Mesendoderm (in vitro differentiated cells): ENCODE measurements at places on chromosomes 2 and 18.

- no peak for DNase-seq
These were observed 18.7 kb downstream of the DCAF17 start for GRCh38 chr2:171452773-171453172.

- DNase-seq = no peak
These were observed 38.5 kb downstream of the HK2 start for GRCh38 chr2:74872389-74872836.

- peak; percentile 29 for DNase-seq
These were observed 145.6 kb downstream of the METTL4 start for GRCh38 chr18:2425426-2426317.

GRCh38 chr2:66569321-66569851 is 134.5 kb downstream of the MEIS1 start:
- peak; percentile 56 for DNase-seq

- DNase-seq = no peak
These were observed 1390.5 kb upstream of the CELF4 start for GRCh38 chr18:38956068-38956467.

DNA sequence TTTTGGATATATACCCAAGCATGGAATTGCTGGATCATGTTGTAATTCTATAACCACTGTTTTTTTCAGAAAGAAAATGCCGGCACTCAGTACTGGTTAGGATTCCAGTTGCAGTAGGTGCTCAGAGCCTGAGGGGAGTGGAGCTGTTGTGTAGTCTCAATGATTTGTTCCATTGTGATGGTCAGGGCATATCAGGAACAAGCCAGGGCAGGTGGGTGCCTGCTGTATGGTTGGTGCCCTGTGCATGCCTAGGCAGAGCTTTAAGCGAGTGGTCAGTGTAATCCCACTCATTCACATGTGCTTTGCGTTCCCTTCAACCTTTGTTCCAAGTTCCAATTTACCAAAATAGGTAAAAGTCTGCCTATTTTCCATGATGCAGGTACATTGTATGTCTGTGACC is 100.9 kb downstream of the FHOD3 start:
- no peak for DNase-seq

DNA sequence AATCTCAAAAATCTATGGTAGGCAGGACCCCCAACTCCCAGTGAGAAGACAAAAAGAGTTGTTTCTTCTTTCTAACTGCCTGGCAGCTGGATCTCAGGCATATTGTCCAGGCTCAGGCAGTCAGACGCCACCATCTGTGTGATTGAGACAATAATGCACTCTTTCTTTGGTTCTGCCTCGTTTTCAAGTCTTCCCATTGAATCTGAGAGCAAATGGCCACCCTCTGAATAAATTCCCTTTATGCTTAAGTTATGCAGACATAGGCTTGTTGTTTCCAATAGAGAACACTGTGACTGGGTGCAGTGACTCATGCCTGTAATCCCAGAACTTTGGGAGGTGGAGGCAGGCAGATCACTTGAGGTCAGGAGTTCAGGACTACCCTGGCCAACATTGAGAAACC is 15.3 kb upstream of the CD207 start:
- no peak for DNase-seq

DNA sequence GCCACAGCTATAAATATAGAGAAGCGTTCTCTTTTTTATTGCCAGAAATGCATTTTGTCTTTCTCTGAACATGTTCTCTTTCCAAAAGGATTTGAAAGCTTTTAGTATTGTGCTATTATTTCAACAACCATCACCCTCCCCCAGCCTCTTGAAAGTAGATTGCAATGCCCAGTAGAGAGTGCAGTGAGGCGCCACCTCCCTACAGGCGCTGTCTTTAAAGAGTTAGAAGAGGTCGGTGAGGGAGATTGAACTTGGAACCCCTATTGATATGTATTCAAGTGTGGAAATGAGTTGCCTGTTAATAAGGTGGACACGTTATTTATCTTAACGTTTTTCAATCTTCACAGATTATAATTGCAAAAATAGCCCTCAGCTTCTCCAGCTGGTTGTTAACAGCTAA is 360.3 kb downstream of the LRP1B start:
- peak; percentile 6 for DNase-seq

GRCh38 chr2:211930331-211930730 is 608.3 kb downstream of the ERBB4 start:
- DNase-seq = no peak

- peak; percentile 86 for DNase-seq
These were observed 74.1 kb downstream of the CABYR start for GRCh38 chr18:24212939-24213338.

DNA sequence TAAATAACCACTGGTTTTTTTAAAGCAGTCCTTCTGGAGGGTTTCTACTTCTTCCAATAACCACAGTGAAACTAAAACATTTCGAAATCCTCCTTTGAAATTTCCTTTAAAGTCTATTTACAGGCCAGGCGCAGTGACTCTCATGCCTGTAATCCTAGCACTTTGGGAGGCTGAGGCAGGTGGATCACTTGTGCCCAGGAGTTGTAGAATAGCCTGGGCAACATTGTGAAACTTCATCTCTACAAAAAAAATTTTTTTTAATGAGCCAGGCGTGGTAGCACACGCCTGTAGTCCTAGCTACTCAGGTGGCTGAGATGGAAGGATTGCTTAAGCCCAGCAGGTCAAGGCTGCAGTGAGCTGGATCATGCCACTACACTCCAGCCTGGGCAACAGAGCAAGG is 15.2 kb downstream of the KIDINS220 start:
- DNase-seq = no peak

- DNase-seq = no peak
These were observed 10.9 kb upstream of the SLC4A3 start for GRCh38 chr2:219616550-219616949.

GRCh38 chr18:49055754-49056172 is 105.0 kb upstream of the SMAD7 start:
- DNase-seq = no peak

- DNase-seq = no peak
These were observed 116.6 kb downstream of the PRPF40A start for GRCh38 chr2:152600697-152601096.

- DNase-seq = no peak
These were observed 223.3 kb downstream of the CNTNAP5 start for GRCh38 chr2:124248386-124248785.

DNA sequence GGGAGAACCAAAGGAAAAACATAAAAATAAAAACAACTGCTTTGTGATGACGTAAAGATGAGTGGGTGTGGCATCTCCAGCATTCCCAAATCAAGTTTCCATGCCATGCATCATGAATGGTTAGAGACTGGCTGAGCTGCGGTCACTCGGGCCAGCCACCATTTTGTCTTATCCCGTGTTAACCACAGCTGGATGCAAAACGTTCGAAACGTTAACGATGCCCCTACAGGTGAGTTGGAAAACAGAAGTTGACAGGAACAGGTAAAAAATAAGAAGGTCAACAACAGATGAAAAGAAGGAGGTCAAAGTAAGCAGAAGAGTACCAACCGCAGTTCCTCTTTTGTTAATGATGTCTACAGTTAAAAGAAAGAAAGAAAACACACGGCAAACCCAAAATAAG is 411.1 kb downstream of the NRXN1 start:
- DNase-seq = peak; percentile 18

- no peak for DNase-seq
These were observed 209.8 kb downstream of the CELF4 start for GRCh38 chr18:37355772-37356171.

GRCh38 chr2:215579809-215580208 is 143.9 kb upstream of the FN1 start:
- DNase-seq = no peak

DNA sequence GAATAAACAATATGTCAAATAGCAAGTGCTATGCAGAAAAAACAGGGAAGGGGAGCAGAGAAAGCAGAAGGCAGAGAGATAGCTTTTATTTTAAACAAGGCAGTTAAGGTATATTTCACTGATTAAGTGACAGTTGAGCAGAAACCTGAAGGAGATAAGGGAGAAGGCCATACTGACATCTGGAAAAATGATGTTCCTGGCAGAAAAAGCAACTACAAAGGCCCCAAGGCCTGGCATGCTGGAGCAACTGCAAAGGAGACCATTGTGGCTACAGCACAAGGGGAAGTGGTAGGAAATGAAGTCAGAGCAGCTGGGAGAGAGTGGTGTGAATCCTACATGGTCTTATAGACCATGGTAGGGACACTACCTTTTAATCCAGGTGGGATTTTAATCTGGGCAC is 8.9 kb upstream of the PCBP1 start:
- no peak for DNase-seq

DNA sequence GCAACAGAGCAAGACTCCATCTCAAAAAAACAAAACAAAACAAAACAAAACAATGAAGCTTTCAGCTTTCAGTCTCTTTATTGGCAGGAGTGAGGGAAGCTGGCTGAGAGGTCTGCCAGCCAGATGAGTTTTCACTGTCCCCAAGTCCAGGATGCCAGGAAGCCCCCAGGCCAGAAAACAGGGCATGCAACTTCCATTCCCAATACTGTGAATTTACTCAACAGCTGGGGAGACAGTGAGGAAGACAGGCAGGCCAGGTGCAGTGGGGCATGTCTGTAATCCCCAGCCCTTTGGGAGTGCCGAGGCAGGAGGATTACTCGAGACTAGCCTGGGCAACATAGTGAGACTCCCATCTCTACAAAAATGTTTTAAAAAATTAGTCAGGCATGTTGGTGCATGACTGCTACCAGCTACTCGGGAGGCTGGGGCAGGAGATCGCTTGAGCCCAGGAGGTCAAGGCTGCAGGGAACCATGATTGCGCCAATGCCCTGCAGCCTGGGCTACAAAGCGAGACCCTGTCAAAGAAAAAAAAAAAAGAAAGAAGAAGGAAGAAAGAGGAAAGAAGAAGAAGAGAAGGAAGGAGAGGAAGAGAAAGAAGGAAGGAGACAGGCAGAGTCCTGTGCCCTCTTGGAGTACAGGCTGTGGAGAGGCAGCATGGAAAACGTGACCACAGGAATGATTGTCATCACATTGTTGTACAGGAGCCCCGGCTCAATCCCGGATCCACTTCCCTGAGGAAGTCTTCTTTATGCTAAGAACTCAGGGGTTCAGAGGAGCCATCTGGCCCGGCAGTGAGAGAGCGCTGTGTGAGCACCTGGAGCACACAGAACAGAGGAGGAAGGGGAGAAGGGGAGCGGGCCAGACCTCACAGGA is 29.2 kb upstream of the POMC start:
- DNase-seq = no peak

DNA sequence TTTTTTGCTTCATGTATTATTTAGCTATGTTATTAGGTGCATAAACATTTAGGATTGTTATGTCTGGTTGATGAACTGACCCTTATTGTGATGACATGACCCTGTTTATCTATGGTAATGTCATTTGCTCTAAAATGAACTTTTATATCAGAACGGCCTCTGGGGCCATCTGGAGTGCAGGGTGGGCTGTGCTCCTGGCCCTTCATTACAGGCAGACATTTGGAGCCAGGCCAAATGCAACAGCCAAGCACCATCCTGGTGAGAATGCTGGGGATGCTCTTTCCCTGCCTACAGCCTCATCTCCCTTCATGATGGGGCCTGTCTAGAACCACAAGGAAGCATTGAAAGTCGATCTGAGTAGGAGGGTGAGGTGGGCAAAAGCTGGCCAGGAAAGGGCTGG is 38.0 kb downstream of the HJURP start:
- DNase-seq = no peak

- DNase-seq = peak; percentile 98
These were observed at the start of gene SGO2 for GRCh38 chr2:200525882-200526651. Gene SGO2 (plus strand): TSS chr2:200526207. CDS start chr2:200532976, 6,769 bp downstream.

DNA sequence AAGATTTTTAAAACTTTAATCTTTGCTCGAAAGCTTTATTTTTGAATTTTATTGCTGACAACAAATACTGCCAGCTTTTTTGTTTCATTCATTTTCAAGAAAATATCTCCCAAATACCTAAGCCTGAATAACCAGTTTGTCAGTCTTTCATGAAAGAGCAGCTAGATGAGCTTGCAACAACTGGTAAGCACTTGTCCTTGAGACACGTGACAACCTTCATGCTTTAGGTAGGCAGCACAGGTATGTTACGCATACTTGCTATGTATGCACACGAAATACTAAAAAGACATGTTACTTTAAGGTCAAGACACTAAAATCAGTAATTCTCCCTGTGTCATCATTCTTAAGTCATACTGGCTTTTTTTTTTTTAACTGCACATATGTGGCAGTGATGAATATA is 12.3 kb downstream of the CEBPZ start:
- no peak for DNase-seq

DNA sequence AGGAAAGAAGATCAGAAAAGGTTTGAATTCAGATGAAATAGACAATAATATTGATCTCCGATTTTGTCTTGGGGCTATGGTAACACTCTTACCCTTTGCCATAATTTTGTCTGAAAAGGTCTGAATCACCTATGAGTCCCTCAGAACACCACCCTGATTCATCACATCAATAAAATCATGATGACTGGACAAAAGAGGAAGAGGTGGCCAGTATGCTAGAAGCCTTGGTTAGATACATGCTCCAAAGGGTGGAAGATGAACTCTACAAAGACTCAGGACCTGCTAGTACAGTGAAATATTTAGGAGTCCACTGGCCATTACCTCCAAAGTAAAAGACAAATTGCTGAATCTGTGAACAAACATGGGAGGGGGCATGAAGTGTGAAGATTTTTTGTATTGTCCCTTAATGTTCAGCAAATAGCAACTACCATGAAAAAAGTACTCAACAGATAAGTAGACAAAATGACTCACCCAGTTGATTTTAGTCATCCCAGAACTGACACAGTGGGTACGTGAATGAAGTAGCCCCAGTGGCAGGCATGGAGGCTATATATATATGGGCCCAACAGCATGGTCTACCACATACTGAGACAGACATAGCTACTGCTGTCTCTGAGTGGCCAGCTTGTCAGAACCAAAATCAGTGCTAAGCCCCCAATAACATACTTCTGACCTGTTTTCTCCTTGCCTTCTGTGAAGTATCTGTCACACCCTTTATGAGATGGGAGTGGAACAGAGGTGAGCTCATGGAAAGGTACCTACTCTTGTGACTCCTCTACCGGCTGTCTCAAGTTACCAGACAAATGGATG is 36.5 kb upstream of the GLS start:
- no peak for DNase-seq

DNA sequence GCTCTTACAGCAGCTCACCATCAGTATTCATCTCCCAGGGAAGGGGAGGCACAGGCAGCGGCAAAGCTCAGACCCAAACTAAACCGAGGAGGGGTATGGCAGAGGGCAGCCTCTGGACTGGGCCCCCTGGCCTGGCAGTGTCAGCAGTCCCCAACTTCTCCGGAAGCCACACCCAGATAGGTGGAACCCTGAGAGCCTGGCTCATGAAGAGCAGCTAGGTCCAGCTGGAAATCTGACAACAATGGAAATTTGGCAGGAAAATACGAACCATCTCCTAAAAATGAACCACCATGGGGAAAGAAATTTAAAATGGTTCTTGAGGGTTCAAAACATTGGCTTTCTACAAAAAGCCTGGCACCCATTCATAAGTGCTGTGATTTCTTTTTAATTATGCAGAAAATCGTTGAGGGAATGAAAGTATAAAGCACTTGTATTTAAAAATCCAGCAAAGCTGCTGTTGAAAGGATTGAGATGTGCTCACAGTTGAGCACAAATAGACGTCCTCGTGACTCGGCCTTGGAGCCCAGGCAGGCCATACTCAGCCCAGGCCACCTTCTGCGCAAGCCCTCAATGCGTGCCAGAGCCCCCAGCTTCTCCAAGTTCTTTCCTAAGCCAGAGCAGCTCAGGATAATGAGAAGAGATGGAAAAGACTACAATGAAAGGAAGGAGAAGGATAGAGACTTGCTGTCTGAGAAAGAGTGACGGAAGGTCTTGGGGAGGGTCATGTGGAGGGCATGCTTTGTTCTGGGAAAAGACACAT is 93.0 kb downstream of the COL6A3 start:
- DNase-seq = no peak

GRCh38 chr2:155947069-155947468 is 385.5 kb downstream of the NR4A2 start:
- no peak for DNase-seq

GRCh38 chr2:135409436-135409835 is 121.6 kb downstream of the ZRANB3 start:
- DNase-seq = no peak

GRCh38 chr2:176100547-176101140 is 1.0 kb downstream of the HOXD12 start:
- no peak for DNase-seq
